ENCODE measurements at places on chromosomes 4 and X.

- no peak for DNase-seq
Measured at GRCh38 chr4:86683983-86684382, 89.9 kb downstream of the PTPN13 start.

GRCh38 chr4:168488869-168489274, 8.0 kb upstream of the PALLD start:
- no peak for DNase-seq

GRCh38 chr4:27129871-27130366, 269.3 kb downstream of the STIM2 start:
- DNase-seq: no peak

DNA sequence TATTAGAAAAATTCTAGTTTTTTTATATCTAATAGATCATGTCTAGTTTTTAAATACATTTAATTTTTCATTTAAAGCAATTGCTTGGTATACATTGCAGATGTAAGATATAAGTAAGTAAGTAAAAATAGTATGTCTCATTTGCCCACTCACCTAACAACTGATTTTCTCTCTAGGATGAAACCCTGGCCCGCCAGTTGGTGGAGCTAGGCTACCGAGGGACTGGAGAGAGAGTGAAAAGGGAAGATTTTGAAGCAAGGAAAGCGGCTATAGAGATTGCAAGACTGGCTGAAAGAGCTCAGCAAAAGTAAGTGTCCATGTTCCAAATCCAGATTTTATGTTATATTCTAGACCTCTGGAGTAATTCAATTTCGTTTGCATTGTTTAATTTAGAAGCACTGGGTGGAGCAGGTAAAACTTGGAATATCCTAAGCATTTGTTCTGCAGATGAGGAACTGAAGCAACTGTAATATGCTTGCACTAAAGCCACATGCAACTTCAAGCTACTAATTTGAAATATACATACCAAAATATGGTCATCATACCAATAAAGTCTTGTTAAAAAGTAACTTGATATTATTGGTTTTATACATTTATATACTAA, 27.1 kb downstream of the CFAP299 start:
- DNase-seq: peak; percentile 73

- DNase-seq: no peak
Measured at GRCh38 chrX:46179748-46180147, 365.5 kb downstream of the ZNF674 start.

- DNase-seq: no peak
Measured at GRCh38 chr4:103365285-103365684, 167.1 kb upstream of the CENPE start.

Data from activated naive CD4-positive, alpha-beta T cell treated with anti-CD3 and anti-CD28 coated beads for 36 hours (primary cell).